ENCODE measurements at places on chromosomes 1 and 21.

GRCh38 chr1:167207940-167208623 is 12.6 kb upstream of the POU2F1 start:
- no peak for DNase-seq

DNA sequence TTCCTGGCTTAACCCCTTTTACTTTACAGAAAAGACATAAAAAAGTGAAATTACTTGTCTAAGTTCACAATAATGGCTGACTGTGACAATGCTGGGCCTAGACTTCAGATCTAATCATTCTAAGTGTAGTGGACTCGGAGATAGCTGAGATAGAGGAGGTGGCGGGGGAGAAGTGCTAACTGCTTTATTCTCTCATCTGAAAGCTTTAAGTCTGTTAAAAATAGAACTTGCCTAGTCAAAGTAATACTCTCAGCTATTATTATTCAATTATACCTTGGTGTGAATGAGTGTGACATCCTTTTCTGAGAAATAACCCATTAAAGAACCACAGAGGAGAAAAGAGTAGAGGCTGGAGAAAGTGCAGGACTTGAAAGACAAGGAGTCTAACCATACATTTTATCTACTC is 96.1 kb upstream of the OLIG2 start:
- DNase-seq, result no peak

- no peak for DNase-seq
Measured at GRCh38 chr1:247173431-247173830, 1.6 kb upstream of the ZNF124 start.

DNA sequence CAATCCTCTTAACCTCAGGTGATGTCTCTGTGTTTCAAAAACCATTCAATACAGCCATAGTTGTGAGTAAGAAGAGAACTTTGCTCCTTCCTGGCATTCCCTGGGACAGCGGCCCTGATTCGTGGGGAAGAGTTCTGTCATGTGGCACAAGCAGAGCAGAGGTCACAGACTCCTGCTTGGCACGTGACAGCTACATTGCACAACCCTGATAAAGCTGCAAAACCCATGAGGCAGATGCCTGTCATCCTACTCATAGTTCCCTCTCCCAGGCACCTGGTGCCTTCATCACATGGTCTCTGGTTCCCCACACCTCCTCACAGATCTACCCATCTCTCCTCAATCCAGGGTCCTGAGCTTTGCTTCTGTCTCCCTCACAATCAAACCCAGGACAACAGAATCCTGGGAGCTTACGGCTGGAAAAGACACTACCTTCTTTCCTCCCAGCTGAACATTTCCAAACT is 70.8 kb downstream of the PLPP3 start:
- no peak for DNase-seq

GRCh38 chr1:212525479-212526110 is 83.0 kb upstream of the ATF3 start:
- no peak for DNase-seq

DNA sequence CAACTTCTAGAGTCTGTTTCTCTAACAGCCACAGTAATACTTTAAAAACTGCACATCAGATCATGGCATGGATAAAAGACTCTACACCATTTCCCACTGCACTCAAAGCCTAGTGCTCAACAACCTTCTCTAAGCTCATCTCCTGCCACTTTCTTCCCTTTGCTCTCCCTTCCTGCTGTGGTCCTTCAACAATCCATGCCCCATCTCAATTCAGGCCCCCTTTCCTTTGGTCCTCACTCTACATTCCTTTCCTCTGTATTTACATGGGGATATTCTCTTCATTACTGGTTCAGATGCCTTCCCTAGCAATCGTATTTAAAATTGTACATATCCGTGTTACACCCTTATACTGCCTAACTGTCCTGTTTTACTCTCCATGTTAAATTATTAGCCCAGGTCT is 19.0 kb downstream of the SOD1 start:
- DNase-seq, result no peak

DNA sequence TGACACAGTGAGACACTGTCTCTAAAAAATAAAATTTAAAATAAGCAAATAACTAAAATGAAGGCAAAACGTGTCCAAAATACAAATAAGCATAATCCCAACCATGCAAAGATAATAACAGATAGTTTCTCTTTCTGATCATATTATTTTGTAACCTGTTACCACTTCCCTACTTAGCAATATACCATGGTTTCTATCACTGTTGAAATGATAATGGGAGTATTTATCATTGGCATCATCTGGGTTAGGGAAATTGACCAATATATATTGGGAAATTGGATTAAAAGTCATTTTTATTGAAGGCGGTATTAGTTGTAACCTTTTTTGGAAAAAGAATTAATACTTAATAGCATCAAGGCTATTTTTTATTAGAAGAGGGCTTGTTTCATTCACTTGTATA is 47.0 kb downstream of the USP25 start:
- DNase-seq, result no peak

DNA sequence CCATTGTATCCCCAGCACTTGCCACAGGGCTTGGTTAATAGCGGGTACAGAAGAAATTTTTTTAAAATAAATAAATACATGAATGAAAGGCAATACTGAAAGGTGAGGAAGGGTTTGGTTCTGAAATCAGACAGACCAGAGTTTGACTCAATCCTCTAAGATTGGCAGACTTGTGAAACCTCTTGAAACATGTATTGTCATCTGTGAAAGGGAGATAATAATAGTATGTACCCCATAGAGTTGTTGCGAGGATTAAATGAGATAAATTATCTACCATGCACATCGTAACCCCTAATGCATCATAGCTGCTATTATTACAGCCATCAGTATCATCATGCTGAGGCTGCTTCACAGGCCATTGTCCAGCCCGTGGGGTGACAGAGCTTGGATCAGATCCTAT is 41.4 kb downstream of the S1PR1 start:
- DNase-seq, result no peak

GRCh38 chr1:46532498-46533178 is 18.8 kb downstream of the KNCN start:
- no peak for DNase-seq

DNA sequence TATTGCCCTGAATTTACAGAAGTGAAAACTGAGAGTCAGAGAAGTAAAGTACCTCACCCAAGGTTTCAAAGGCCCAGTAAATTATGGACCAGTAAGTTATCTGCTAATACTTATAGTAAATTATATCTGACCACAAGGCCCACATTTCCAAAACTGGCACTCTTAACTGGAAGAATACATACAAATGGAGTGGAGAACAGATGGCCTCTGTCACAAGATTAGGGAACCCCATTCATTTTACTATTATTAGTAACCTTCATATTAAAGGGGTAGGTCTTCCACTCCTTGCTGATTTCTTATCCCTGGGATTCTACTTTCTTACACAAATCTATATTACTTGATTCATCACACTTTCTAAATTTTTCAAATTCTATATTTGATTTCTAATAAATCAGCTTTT is 588.8 kb downstream of the NEGR1 start:
- DNase-seq, result no peak

- no peak for DNase-seq
Measured at GRCh38 chr1:47650205-47650604, 212.4 kb downstream of the FOXD2 start.

GRCh38 chr1:220044678-220045355 is 1.5 kb downstream of the EPRS1 start:
- no peak for DNase-seq

DNA sequence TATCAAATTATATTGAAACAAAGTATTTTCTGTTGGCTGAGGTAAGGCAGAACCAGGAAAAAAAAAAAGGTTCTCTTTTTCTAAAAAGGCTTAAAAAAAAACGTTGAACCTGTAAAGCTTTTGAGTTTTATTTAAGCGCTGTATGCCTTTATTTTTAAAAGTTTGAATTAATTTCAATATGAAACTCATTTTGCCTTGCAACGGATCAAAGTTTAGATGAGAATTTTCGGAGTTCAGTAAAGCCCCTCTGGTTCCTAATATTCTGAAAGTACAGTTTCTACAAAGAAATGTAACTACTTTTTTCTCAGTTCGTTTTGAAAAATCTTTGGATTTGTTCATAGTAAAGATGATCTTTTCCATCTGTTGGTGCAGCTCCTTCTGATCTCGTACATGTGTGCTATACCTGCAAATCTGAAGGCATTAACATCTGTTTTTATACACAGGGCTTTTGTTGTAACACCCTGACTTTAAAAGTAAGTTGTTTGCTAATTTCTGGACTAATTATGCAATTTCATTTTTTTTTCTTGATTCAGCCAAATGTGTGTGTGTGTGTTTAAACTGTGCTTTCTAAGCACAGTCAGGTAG is 1.7 kb downstream of the ZBTB18 start:
- no peak for DNase-seq

- DNase-seq, result no peak
Measured at GRCh38 chr1:92483610-92484471, 2.9 kb downstream of the GFI1 start.

DNA sequence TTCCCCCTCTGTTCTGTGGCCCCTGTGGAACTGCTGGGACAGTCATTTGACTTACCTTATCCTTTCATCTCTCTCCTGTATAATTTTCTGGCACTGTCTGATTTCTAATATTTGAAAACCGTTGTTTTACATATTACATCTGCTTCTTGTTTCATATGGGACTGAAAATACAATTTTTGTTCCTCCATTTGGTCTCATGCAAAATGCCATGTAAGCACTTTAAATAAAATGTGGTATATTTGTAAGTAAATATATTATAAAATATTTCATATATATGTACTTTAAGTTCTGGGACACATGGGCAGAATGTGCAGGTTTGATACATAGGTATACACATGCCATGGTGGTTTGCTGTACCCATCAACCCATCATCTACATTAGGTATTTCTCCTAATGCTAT is 93.9 kb upstream of the PLPPR5 start:
- no peak for DNase-seq

GRCh38 chr1:116910379-116911187 is 867 bp downstream of the PTGFRN start:
- no peak for DNase-seq

DNA sequence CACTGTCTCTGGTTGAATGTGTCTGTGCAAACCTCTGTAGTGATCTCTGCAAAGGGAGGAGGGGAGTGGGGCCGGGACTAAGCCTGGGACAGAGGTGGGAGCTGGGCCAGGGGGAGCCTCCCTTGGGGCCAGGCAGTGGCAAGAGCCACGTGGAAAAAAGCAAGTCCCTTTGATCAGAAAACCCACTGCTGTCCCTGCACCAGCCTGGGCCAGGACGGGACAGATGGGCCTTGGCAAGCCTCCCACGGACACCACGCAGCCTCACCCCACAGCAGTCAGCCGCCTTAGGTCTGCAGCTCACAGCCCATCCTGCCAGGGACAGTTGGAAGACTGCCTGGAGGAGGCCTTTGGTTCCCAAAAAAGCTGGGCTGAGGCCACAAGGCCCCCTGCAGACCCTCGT is 11.7 kb upstream of the TRAPPC10 start:
- no peak for DNase-seq

- no peak for DNase-seq
Measured at GRCh38 chr1:202357506-202357905, 9.0 kb downstream of the PPP1R12B start.

DNA sequence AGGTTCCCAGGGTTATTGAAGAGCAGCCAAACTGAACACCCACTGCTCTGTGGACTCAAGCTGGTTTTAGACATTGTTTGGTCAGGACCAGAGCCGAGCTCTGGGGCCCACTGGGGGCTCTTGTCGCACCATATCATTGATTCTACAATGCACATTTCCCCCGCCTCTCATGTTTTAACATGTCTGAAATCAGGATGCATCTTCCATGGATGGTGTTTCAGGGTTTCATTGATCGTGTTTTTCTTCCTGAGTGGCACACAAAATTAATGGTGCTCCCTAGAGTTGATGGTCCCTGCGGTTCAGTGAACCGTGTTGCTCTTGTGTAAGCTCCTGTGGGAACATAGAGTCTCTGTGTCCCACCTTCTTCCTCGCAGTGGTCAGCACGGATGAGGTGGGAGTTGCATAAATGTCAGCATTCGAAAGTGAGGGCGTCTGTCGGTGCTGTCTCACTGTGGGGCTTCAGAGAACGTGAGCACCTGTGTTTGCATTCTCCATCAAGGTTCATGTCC is 38.3 kb downstream of the GALNT2 start:
- DNase-seq, result no peak

DNA sequence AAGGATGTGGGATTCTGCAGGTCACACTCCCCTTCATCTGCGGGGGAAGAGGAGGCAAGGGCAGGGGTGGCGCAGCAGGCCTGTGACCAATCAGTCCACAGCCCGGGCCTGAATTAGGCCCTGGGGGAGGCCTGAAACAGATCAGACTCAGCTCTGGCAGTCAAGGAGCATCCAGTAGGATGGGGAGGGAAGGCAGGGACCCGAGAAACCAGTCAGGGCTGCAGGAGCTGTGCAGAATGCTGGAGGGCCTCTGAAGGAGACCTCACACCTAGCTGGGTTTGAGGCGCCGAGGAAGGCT is 12.7 kb downstream of the TNNT2 start:
- no peak for DNase-seq

DNA sequence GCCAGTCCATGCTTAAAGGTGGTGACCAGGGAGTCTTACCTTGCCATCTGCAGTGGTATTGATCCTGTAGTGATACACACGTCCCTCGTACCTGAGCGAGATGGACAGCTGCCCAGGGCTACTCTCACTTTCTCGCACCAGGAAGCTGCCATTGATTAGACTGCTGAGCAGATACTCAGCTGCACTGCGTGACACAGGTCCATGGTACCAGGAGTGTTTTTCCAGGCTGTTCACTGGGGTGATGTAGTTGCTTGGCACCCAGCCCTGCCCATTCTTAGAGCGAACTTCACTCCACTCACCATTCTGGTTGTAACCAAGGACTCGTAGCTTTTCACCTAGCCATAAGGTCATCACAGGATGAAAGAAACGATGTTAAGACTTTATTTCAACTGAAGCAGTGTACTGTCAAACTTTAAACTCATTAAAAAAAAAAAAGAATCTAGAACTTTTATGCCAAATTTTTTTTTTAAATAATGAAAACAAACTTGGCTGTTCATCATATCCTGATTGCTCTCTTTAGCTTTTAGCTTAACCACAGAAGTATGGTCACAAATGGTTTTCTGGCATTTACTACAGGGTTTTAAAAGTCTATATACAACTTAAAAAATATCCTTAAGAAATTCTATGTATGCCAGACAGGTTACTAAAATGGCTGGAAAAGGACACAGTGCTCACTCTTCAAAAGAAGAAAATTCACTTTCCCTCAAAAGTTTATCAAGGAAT is 44.6 kb downstream of the TOR3A start:
- DNase-seq, result no peak

- DNase-seq, result no peak
Measured at GRCh38 chr1:163656095-163656759, 334.5 kb downstream of the NUF2 start.

- DNase-seq, result no peak
Measured at GRCh38 chr1:46673749-46674182, 2.1 kb downstream of the TEX38 start.

GRCh38 chr1:186923486-186923885 is 94.7 kb downstream of the PLA2G4A start:
- no peak for DNase-seq

- DNase-seq, result no peak
Measured at GRCh38 chr1:241640867-241641622, 876 bp upstream of the CHML start.

GRCh38 chr1:241355311-241356010 is 1.5 kb downstream of the RGS7 start:
- no peak for DNase-seq
